Bronchial smooth muscle cell (primary cell): ENCODE measurements at places on chromosomes 5 and 9. TPM values are rescaled to one million over a fixed set of nuclear protein-coding genes. Genes with fewer than 3 reads are reported as not detected.

GFI1B gene
- total RNA-seq: not detected in 2 replicates

FEM1C gene
- total RNA-seq: 14.9 and 17.5 TPM in 2 replicates

IFNA1 gene
- total RNA-seq: not detected in 2 replicates

PCDHGC4 gene
- total RNA-seq: 3.2 and 3.3 TPM in 2 replicates

TICAM2 gene
- total RNA-seq: 3.0 and 4.1 TPM in 2 replicates

CDX1 gene
- not detected in 2 replicates for total RNA-seq

UTP15 gene
- total RNA-seq: 11.8 and 12.0 TPM in 2 replicates

FCN2 gene
- not detected in 2 replicates for total RNA-seq

SLIT3 gene
- 0.95 and 2.8 TPM in 2 replicates for total RNA-seq

GGTA1 gene
- total RNA-seq: under 0.01 TPM in 1 of 2 replicates, not detected in the other

CCDC183 gene
- total RNA-seq: 0.32 and 0.43 TPM in 2 replicates

ATP6V0E1 gene
- 310 and 458 TPM in 2 replicates for total RNA-seq

NCS1 gene
- 36.1 and 38.0 TPM in 2 replicates for total RNA-seq

FAM120A gene
- total RNA-seq: 70.7 and 72.5 TPM in 2 replicates

GPR21 gene
- 0.69 and 1.1 TPM in 2 replicates for total RNA-seq
